ENCODE measurements at places on chromosomes 12 and 14.
A peak's percentile ranks its signal among the peaks of the same experiment; 100 is the strongest.

DNA sequence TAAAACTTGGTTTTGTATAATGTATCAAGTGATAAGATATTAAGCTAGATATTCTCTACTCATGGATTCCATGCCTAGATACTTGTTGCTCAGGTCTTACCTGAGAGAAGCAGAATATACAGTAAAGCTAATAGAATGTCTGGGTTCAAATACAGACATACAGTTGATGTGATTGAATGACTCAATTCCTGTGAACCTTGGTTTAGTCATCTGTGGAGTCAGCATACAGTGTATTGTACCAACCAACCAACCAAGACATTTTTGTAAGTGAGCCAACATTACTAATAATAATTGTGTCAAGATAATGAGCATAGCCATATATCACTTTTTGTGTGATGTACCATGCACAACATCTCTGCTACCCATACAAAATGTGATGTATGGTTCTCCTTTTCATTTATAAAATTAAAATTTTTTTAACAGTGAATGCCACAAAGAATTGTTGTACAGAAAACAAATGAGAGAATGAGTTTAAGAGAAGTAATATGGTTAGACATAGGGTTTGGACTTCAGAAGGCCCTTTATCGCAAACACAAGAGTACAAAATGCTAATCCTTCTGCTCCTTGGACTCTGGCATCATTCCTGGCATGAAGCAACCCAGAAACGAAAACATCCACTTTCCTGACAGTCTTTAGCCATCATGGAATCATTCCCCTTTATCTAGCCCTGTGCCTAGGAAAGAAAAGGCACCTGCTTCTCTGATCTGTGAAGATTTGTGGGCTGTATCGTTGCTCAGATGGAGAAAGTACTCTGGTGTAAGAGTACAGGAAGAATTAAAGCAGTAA, 977.2 kb upstream of the USP15 start:
- DNase-seq: no peak

DNA sequence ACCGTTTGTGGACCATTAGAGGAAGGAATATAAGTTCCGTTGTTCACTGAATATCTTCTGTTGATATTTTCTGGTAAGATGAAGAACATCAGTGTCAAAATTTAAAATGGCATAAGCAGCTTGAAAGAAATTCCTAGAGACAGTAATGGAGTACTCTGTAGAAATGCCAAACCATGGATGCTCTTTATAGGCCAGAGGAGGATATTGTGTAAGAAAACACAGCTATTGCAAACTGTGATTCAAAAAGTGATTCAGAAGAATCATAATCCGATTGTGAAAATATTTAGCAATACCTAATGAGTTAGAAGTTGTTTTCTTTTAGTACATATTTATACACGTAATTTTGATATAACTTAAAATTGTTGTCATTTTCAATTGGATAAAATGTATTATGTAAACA, 102.8 kb downstream of the SLC16A7 start:
- DNase-seq: peak; percentile 68

DNA sequence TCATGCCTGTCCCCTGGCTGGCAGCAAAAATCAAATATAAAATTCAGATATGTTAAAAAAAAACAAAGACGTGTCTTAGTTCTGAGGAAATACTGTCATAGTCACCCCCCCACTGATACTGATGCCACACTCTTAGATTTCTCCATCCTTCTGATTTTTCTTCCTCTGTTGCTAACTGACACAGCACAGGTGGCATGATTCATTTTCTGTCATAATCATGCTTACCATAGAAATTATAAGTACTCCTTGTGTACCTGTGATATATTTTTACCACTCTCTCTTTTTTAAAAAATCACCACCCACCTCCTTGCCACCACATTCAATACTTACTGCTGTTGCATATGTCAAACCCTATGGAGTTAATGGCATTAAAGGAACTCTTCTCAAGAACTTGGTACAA, 209.2 kb downstream of the PPM1H start:
- DNase-seq: no peak

DNA sequence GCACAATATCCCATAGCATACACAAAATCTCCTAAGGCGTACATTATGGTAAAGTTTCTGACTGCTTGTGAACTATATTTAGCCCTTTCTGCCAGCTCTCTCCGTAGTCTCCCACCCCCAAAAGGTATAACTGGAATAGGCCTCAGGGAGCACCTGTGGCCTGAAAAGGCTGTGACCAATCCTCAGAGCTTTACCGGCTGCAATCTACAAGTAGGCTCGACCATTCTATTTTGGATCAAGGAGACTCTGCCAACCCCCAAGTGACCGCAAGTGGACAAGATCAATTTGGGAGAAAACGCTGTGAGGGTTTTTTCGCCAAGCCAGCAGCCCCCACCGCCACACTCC, 1.2 kb downstream of the PPTC7 start:
- no peak for DNase-seq

GRCh38 chr14:89428546-89429198, 11.6 kb upstream of the FOXN3 start:
- DNase-seq: no peak

- no peak for DNase-seq
Observed at GRCh38 chr14:94462219-94462551, 9.6 kb upstream of the SERPINA11 start.

- no peak for DNase-seq
Observed at GRCh38 chr14:59208224-59208814, 19.9 kb downstream of the DAAM1 start.

- no peak for DNase-seq
Observed at GRCh38 chr12:15494329-15495046, 172.2 kb downstream of the PTPRO start.

DNA sequence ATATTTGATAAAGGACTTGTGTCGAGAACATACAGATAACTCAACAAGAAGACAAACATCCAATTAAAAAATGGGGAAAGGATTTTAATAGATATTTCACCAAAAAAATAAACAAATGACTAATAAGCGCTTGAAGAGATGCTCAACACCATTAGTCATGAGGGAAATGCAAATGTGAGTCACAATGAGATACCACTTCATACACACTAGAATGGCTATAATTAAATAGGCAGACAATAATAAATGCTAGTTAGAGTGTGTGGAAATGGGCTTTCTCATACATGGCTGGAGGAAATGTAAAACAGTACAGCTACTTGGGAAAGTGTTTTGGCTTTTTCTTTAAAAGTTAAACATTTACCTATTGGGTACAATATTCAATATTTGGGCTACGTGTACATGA, 34.8 kb downstream of the DLK1 start:
- peak; percentile 41 for DNase-seq

DNA sequence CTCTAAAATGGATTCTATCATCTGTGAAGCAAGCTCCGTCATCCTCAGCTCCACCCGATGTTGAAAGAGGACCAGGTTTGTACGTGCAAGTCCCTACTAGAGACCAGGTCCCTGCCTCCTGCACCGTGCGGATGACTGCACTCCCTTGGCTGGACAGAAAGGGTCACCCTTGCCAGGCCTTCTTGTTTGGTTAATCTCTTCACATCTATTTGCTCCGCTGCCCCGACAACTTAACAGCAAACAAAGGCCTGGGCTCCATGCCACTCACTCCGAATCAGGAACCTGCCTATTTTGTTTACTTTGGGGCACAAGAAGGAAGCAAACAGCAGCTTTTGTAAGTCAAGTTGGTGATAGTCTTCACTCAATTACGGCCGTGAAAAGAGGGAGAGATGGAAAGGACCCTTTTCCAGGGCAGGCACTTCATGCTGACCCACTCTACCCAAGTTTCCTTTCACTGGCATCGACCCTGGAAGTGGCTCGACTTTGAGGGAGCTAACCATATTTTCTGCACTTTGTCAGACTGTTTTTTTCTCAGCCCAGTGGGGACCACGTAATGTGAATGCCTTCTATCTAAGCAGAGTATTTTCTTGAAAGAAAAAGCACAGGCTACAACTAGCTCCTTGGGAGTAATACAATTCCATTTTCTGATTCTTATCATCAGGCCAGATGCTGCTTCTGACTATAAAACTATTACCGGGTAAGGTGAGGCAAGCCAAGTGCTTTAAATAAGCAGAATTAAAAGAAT, 202.6 kb downstream of the FOXN3 start:
- DNase-seq: no peak

DNA sequence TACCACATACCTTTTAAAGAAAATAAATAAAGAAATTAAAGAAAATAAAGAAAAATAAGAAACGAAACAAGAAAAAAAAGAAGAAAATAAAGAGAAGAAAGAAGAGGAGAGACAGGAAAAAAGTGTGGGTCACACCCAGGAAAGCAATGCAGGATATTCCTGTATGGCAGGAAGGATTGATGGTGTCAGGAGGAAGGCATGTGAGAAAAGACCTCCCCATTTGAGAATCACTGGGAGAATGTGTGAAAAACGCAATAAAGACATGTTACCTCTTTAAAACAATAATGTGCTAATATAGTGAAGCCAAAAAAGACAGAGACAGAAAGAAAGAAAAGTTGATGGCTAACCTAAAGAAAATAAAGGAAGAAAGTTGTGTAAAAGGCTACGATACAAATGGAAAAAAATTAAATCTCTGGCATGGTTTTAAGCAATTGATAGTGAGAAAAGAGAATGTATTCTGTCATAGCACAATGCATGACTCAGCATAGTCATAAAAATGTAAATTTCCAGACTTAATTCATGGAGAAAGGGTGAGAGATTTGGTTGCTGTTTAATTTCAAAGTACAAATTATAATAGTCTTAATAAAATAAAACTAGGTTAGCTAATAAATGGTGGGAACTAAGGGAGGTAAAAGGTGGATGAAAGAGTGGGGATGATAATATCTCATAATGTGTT, 24.3 kb upstream of the FOXG1 start:
- DNase-seq: no peak

GRCh38 chr12:44465139-44465538, 411.0 kb downstream of the NELL2 start:
- DNase-seq: no peak

DNA sequence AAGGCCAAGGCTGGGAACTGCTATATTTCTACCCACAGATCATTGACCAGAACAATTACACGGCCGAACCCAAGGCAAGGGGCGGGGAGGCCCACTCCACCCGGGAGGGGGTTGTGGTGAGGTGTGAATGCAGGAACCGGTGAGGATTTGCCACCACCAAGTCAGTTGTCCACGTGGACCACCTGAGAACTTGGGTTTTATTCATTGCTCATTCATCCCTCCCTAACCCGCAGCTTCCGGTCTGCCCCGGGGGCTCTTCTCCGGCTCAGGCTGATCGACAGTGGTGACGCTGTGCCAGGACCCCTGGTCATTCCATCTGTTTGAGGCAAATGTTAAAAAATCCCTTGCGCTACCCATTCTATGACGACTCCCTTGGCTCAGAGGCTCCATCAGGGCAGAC, 127.7 kb upstream of the RTL1 start:
- no peak for DNase-seq

GRCh38 chr14:88228522-88229236, 94.4 kb downstream of the KCNK10 start:
- DNase-seq: no peak

DNA sequence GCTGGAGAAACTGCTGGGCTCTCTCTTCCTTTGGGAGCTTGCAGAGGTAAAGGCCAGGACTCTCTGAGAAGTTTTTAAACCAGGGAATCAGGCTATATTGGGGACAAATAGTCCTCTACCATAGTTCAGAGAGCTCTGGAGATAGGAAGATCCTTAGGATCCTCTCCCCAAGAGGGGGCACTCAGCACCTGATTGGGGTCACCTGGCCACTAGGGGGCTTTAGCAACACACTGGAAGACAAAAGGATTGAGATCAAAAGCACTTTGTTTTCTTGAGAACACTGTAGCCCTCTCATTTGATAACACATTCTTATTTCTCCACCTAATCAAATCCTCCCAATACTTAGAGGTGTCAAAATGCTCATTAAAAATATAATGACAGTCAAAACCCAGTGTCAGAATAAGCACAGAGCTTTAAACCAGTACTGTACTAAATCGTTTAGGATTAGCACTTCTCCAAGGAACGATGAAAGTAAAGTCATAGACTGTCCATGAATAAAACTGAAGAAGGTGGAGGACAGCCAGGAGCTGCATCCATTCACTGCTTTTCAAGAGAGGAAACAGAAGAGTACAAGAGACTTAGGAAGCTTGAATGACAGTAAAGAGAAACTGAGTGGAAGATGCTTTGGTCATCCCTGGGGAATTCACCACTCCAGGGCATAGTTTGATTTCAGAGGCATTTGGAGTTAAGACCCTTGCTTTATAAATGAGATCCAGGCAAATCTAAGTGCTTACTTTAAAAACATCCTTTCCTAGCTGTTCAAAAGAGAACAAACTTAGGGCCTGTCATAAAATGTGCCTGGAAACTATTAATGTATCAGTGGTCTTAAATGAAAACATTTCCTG, 26.5 kb downstream of the BMP4 start:
- no peak for DNase-seq

- DNase-seq: no peak
Observed at GRCh38 chr14:72366619-72367018, 434.4 kb downstream of the RGS6 start.

GRCh38 chr12:113285679-113286610, 49.0 kb downstream of the SLC8B1 start:
- DNase-seq: no peak

GRCh38 chr12:26813812-26814211, 19.2 kb downstream of the ITPR2 start:
- DNase-seq: no peak

GRCh38 chr12:6426882-6427671, 17.7 kb upstream of the CD27 start:
- no peak for DNase-seq

DNA sequence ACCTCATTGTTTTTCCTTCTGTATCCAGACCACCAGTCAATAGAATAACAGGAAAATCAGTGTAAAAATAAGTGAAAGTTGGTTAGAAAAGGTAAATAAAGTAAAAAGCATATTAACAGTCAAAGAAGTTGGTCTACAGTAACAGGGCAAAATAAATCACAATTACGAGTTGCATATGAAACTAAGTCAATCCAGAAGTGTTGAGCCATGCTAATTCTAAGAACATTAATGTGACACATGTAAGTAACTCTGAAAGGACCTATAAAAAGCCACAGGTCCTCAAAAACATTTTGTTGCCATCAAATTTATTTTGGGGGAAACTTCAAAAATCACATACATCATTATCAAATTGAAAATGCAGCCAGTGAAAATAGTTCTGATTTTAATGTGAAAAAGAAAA, 56.4 kb downstream of the LRP6 start:
- DNase-seq: no peak

GRCh38 chr14:51576117-51576430, 75.6 kb upstream of the FRMD6 start:
- no peak for DNase-seq
